Fibroblast of skin of scalp (primary cell): ENCODE measurements at places on chromosomes 11 and 22.

DNA sequence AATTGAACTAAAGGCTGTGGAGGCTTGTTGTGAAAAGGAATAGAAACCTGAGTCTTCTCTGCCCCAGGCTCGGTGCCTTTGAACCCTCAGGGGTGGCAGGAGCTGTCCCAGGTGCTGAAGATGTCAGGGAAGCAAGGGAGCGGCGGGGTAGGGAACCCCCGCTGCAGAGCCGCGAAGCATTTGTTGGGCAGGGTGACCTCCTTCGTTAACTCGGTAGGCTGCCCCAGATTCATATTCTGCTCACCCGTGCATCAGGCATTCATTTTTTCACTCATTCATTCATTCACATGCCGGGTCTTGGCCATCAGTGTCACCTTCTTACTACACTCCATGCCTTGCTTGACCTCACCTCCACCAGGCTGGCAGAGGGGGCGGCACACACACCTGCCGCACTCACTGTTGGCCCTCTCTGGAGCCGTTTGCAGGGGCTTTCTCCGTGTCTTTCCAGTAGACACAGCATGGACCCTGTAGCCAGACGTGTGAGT lies 618.9 kb downstream of the BRD1 start:
- no peak for DNase-seq

GRCh38 chr11:115083144-115083806 lies 404.9 kb downstream of the NXPE2 start:
- DNase-seq: no peak

DNA sequence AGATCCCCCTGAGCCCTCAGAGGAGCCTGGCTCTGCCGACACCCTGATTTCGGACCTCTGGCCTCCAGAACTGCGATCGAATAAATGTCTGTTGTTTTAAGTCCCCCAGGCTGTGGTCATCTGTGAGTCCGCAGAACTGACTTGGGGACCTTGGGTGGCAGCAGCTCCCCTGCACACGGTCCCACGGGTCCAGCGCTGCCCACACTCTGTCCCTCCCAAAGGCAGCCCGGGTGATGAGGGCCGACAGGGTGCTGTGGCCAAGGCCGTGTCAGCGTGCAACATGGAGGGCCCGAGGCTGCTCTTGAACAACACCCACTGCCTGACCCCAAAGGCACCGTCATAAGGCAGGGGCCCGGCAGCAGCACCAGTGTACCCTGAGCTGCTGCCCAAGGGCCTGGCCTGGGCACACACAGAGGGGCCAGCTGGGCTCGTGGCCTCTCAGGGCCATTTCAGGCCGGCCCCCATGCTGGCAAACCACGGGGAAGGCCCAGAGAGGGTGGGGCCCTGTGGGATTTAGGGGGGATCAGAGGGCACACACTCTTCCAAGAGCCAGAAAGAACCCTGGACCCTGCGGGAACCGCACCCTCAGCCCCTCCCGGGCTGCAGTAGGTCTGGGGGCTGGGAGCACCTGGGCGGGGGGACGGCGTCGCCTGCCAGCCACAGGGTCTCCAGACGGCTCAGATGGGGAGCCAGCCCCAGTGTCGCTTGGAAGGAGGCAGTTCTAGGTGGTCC lies 77.1 kb upstream of the PRR5 start:
- DNase-seq: no peak

GRCh38 chr11:134640971-134641968 lies 229.2 kb upstream of the B3GAT1 start:
- no peak for DNase-seq

DNA sequence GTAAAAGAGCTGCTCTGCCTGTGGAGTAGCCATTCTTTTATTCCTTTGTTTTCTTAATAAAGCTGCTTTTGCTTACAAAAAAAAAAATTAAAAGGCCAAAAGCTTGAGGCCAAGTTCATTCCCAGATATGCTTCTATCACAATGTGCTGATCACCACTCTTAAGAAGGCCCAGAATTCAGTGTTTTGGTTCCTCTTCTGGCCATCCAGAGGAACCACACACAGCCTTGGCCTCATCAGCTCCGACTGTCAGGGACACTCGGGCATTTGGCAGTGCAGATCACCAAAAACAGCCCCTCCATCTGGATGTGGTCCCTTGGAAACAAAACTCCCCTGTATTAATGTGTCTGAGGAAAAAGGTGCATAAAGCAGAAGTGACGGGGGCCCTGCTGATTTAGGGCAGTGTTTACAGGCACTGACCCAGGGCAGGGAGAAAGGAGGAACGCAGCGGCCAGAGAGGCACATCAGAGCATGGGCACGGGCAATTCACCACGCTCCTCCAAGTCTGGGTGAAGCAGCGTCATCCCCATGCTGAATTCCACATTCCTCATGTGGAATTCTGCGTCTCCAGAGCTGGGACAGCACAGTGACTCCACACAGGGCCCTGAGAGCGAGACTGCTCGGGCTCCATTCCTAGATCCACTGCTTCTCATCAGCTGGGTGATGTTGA lies 17.7 kb downstream of the POLDIP3 start:
- DNase-seq: no peak

- no peak for DNase-seq
These were observed 30.5 kb downstream of the LMO2 start for GRCh38 chr11:33861386-33861785.

DNA sequence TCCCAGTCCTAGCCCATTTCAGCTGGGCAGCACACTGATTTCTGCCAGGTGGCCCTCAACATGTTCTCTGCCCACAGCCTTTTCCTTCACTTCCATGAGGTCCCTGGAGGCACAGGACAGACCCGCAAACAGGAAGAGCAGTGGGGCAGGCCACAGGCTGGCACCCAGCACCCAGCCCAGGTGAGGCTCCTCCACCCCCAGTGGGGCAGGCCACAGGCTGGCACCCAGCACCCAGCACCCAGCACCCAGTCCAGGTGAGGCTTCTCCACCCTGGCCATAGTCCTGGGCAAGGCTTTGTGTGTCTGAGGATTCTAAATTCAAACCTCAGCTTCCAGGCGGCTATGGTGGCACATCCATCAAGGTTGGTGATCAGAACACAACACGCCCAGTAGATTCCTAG lies 1413.0 kb downstream of the BRD1 start:
- no peak for DNase-seq

GRCh38 chr22:46547883-46548244 lies 10.4 kb upstream of the CELSR1 start:
- DNase-seq: peak; percentile 66

GRCh38 chr11:6251990-6252473 lies 7.6 kb upstream of the CCKBR start:
- DNase-seq: no peak

- no peak for DNase-seq
These were observed 368.4 kb upstream of the MTNR1B start for GRCh38 chr11:92601048-92601447.

DNA sequence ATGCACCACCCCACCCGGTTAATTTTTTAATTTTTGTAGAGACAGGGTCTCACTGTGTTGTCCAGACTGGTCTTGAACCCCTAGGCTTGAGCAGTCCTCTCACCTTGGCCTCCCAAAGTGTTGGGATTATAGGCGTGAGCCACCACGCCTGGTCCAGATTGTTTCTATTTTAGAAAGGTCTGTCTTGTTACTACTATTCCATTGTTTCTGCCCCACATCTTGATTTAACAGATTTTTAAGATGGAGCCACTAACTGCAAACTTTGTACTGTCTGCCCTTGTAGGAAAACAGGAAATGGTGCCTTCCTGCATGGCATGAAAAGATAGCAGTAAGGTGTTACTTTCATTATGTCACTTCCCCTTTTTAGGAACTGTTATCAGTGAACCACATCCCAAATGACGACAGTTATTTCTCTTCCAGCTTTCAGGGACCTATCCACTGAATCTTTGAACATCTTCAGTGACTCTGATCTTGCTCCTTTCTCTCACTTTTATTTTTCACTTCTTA lies 23.2 kb downstream of the TAF1D start:
- DNase-seq: no peak

DNA sequence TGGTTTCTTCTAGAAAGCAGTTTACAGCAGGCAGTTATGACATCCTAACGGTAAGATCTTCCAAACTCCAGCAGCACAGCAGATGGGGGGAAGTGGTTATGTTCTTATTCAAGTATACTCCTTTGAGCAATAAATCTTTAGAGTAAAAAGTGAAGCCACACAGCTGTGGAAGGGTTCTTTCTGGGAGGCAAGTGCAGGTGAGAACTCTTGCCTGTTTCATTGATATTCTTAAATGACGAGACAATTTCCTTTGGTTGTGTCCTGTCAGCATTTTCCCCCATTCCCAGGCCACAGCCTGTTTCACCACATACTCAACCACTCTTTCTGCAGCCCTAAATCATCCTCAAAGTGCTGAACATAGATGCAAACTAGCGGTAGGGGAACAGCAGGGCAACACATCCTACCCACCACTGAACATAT lies 207.3 kb upstream of the MTNR1B start:
- DNase-seq: no peak

GRCh38 chr11:58923300-58923788 lies 15.9 kb upstream of the GLYATL1 start:
- peak; percentile 34 for DNase-seq

- DNase-seq: peak; percentile 32
These were observed 19.9 kb upstream of the MUC5B start for GRCh38 chr11:1202776-1203504.

- DNase-seq: no peak
These were observed 377.1 kb upstream of the ISX start for GRCh38 chr22:34688825-34689224.

DNA sequence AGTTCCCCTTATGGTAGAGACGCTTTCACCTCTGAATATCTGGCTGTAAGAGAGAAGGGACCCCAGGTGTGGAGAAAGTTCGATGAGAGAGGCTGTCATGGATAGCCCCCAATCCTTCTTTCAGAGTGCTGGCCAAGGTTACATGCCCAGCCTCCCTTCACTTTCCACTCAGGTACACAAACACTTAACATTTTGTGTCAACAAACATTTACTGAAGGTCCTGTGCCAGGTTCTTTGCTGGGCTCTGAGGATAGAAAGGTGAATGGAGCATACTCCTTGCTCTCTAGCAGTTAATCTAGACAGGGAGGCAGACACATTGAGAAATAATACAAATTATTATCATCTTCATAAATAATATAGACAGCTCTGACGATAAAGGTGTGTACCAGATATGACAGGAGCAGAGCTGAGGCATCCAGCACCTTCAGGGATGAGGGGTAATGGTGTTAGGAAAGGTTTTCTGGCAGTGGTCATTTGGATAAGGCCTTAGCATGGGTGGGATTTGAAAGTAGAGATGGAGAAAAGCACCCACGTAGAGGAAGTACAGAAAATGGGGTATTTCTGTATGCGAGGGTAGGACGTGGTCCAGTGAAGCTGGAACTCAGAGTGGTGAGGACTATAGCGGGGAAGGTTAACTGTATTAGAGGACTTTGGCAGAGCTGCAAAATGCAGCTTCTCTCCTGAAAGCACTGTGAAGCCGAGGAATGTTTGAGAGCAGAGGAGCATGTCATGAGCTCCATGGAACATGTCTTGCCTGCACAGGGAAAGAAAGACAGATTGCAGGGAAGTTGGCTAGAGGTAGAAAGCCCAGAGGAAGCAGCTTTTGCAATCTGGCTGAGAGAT lies 19.6 kb downstream of the PPFIBP2 start:
- DNase-seq: no peak

GRCh38 chr11:15649371-15650104 lies 534.8 kb downstream of the INSC start:
- DNase-seq: no peak

DNA sequence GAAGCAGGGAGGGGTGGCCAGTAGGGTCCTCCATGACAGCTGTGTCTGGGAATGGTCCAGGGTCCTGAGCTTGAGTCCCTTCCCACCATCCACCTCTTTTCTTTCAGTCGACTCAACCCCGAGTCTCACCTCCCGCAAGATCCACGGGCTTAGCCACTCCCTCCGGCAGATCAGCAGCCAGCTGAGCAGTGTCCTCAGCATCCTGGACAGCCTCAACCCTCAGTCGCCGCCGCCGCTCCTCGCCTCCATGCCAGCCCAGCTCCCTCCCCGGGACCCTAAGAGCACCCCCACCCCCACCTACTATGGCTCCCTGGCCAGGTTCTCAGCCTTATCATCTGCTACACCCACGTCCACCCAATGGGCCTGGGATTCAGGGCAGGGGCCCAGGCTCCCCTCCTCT lies 81.9 kb downstream of the CEP164 start:
- DNase-seq: no peak

GRCh38 chr22:35580351-35581022 lies 36.6 kb downstream of the MB start:
- DNase-seq: no peak

DNA sequence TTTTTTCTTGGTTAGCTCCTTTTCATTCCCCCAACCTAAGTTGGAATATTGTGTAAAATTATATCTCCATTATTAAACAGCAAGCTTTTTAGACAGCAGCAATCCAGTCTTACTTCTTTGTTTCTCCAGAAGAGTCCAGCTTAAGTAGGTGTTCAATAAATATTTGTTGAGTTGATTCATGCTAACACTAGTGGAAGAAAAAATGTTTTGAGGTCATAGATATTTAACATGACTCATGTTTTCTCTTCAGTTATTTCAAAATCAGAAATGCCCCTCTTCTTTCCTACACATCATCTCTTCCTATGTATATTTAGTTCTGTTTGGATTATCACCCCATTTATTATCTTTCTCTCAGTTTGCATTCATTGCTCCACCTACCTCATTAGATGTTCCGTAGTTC lies 20.3 kb downstream of the CCDC83 start:
- peak; percentile 62 for DNase-seq

GRCh38 chr22:30600921-30601320 lies 6.1 kb upstream of the TCN2 start:
- no peak for DNase-seq

DNA sequence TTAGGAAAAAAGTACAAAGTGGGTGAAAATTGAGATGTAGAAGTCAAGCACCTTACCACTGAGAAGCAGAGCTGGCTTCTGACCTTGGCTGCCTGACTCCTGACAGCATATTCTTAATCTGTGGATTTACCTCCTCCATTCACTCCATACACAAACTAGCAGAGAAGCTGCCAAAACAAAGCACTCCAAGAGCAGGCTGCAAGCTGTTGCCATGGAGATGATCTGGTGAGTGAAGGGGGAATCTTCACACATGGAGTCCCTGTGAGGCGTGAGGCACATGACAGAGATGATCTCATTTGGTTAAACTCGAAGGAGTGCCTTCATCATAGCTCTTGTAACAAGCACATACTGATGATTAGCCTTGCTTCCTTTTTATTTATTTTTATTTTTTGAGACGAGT lies 16.1 kb downstream of the COMMD9 start:
- no peak for DNase-seq

- DNase-seq: no peak
These were observed 25.9 kb upstream of the FBLN1 start for GRCh38 chr22:45476814-45477213.

GRCh38 chr11:122804161-122804560 lies 34.1 kb upstream of the CRTAM start:
- peak; percentile 50 for DNase-seq
